Stimulated activated CD8-positive, alpha-beta memory T cell treated with anti-CD3 and anti-CD28 coated beads, Interleukin-2, amount 100 ng/mL, for 1 hour (primary cell): ENCODE measurements at places on chromosomes 1 and 21.

- DNase-seq = no peak
These were observed 325.8 kb upstream of the NR5A2 start for GRCh38 chr1:199701726-199702125.

- no peak for DNase-seq
These were observed 147.1 kb downstream of the DNM3 start for GRCh38 chr1:171988243-171988885.

DNA sequence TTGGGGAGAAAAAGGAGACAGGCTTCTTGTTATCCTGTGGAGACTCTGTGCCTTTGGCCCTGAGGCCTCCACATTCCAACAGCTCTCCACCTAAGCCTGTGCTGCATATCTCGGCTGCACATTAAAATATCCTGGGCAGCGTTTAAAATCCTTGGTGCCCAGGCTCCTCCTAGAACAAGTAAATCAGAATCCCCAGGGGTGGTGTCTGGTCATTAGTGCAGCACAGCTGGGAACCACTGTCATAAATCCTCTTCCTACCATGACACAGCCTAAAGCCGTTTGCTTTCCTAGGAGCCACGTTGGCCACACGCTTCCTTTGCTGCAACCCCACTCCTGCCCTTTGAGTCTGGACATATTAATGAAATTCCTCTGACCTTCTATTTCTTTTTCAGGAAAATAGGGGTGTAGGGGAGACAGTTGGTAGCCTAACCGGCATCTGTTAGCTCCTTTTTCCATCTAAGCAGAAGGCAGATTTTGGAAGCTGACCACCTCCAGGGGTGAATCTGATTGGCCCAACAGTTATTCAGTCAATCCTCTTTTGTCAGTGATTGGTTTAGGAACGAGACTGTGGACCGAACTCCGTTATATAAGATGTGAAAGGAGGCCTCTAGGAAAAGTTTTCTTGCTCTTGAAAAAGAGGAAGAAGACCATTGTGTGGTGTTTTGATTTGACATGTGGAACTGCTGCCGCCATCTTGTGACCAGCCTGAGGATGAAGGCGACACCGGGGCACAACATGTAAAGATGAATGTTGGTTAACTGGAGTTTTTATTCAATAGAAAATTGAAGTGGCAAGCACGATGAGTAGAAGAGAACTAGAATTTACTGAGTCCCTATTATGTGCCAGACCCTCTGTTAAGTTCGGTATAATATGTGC lies 41.9 kb downstream of the JUN start:
- DNase-seq = no peak

DNA sequence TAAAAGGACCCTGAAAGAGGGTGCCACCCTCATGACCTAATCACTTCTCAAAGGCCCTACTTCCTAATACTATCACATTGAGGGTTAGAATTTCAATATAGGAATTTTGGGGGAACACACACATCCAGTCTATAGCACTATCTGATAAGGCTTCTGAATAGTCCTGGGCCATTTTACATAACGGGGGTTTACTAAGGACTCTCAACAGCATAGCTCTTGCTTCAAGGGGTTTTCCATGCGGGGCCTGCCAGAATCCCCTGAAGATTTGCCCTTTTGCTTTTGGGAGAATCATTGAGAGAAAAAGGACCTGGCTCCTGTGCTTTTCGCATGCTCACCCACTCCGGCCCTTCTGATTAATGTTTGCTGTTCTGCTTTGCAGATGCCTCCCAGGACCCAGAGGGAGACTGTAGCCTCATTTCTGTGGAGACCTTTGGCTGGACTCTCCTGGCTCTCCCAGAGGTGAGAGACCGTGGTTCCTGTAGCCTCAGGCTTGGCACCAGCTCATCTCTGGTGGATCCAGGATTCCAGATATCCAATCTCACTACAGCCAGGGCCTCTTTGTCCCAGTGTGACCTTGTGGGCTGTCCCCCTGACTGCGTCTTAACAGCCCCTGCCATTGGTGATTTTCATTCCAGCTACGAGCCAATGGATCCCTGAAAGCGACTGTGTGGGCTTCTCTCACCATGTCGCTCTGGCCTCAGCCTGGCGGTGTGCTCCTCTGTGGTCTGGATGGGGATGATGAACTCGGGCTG lies 72.6 kb downstream of the DDR2 start:
- no peak for DNase-seq

GRCh38 chr1:33725556-33726160 lies 138.2 kb upstream of the HMGB4 start:
- DNase-seq = no peak

DNA sequence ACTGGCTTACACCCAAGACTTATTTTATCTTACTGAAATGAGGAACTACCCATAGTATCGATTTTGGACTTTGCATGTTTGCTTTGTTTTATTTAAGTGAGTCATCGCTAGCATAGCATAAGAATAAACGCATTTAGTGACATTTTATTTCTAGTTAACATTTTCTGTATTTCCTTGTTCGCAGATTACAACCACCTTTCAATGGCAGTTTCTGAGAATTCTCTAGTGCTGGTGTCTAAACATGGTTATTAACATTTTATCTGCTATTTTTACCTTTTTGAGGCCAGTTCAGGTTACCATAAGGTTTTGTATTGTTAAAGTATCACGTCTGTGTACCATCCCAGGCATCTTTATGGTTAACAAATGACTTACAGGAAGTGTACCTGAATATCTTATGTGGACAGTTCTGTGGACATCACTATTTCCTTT lies 24.5 kb downstream of the EEIG2 start:
- DNase-seq = no peak

GRCh38 chr1:179253286-179253972 lies 24.0 kb upstream of the ABL2 start:
- no peak for DNase-seq

- no peak for DNase-seq
These were observed 36.0 kb upstream of the GNG12 start for GRCh38 chr1:67869233-67869632.

DNA sequence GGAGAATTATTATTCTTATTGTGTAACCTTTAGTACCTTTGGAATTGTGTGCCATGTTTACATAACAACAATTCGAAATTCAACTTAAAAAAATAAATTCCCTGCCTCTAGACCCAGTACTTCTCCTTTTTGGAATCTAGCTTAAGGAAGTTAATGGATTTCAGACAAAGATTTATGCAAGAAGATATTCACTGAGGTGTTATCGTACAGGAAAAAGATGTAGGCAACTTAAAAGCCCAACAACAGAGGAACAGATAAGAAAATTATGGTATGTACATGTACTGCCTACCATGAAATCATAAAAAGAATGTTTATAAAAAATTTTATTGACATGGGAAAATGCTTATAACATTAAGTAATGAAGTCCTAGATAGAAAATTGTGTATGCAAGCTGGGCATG lies 18.2 kb upstream of the STMN1 start:
- no peak for DNase-seq

DNA sequence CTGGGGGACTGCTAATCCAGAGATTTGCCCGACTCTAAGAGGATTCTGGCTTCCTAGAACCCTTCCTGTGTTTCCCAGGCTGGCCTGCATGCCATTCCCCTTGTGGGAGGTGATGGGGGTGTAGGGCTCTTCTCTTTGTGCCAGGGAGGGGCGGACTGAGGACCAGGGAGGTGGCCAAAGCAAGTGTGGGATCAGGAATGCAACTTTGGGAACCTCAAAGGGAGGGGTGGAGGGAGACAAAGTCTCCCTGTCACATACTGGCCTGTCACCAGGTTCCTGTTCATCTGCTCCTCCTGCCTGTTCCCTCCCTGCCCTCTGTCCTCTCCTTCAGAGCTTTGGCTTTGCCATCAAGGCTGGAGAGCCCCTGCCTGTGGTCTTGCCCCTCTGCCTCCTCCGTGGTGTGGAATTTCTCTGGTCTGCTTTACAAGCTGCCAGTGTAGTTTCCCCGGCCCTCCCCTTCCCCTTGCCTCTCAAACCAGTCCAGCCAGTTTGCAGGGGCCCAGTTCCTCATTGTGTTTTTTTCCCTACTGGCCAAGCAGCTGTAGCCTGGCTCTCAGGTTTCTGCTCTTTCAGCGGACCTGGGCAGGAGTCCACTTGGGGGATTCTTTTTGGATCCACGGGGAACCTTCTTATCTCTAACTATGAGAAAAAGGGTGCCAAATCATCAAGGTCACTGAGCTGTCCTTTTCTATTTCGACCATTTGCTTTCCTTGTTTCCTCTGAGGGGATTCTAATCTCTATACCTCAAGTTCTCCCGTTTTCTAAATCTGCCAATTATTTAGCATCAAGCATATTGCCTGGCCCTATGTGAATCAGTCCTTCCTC lies 1.8 kb downstream of the CGN start:
- DNase-seq = no peak

- no peak for DNase-seq
These were observed 26.7 kb downstream of the PODN start for GRCh38 chr1:53088616-53089300.

DNA sequence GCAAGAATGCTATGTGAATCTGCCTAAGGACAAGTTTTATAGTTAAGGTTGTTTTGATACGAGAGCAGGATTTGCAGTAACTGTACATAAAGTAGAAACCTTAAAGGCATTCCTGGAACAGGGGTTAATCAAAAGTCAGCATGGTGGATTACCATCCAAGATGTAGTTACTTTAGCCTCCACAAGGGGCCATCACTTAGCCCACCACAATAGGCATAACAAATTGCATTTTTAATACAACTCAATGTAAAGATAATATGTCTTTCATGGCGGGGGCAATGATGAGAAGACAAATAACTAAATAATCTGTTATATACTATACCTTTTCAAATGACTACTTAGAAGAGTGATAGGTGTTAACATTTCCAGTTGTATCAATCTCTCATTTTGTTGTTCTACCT lies 611.2 kb upstream of the ADGRL4 start:
- DNase-seq = no peak

- DNase-seq = no peak
These were observed 39.1 kb downstream of the MATN1 start for GRCh38 chr1:30684259-30684658.

GRCh38 chr1:187617776-187618175 lies 789.0 kb downstream of the PLA2G4A start:
- no peak for DNase-seq

DNA sequence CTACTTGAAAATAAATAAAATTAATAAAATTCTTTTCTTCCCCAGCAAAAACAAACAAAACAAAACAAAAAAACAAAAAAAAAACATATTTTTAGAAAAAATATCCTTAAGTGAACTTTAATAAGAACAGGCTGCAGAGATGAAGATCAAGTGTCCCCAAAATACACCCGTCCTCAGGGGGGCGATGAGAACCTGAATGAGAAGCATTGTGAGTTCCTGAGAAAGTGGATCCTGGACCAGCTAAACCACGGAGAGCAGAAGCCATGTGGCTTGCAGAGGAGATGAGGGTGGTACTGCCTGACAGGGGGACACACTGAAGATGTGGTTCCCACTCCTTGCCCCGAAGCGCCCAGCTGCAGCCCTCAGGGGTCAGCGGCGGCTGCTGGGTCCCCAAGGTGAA lies 89.3 kb downstream of the ITPKB start:
- DNase-seq = no peak

GRCh38 chr1:2921970-2922686 lies 99.1 kb upstream of the ACTRT2 start:
- DNase-seq = no peak

DNA sequence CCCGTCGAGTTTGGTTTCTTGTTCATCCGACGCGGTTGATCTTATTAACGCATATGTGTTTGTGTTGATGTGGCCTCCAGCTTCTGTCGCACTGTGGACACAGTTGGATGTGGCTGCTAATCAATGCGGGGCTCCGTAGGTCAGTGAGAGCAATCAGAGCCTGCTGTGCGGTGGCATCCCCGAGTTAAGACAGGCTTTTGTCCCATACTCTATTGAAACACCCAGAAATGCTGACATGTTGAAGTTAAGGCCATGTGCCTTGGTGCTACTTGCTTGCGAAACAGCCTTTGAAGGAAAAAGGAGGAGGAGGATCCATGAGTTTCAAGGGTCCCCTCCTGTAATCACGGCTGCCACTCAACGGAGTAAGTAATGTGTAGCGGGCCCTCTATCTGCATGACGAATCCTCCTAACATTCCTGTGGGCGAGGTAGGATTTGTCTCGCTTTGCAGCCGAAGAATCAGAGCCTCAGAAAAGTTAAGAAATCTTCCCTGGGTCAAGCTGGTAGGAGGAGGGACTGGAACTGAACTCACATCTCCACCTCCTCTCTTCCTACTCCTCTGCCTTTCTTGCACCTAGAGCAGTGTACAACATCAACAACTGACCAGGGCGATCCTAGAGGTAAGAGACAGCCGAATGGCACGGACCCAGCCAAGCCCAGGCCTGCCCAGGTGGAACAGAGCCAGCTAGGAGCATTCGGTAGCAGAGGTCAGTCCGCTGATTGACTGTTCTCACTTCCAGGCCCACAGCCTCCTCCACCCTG lies 19.5 kb downstream of the PDE9A start:
- DNase-seq = no peak

DNA sequence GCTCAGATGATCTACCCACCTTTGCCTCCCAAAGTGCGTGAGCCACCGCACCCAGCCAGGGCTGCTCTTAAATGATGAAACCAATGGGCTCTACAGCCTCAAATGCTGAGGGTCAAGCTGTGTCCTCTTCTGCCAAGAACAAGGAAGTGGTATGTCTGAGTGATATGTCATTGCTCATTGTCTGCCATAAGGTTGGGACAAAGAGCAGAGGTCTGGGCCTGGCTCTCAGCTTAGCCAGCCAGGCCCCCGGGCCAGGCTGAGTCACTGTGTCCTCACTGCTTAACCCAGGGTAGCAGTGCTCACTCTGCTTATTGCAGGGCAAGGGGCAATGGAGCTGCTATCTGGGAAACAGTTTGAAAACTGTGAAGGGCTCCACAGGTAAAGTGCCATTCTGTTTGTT lies 8.3 kb upstream of the ETS2 start:
- DNase-seq = no peak

DNA sequence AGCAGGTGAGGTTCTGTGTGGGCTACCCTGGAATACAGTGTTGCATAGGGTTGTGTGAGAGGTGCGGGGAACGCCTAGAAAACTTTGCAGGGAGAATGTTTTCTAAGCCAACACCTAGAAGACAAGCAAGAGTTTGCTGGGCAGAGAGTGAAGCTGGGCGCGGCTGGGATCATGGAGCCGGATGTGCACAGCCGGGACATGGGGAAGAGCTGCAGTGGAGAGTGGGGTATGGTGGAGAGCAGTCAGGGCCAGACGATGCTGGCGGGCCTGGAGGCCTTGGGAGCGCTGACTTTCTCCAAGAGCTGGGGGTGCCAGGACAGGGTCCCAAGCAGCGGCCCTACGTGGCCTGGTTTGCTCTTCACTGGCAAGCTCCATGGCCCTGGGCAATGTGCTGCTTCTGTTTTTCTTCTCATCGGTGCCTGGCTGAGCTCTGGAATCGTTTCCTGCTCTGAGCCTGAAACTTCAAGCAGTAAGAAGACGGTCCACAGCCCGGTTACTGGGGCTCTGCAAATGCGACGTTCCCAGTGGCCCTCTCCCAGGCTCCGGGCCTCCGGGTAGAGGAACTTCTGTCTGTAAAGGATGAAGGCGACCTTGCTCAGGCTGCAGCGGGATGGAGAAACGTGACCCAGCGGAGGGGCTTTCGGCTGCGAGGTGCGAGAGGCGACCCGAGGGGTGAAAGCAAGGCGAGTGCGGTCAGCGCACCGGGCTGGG lies 51.9 kb upstream of the CD34 start:
- DNase-seq = no peak

DNA sequence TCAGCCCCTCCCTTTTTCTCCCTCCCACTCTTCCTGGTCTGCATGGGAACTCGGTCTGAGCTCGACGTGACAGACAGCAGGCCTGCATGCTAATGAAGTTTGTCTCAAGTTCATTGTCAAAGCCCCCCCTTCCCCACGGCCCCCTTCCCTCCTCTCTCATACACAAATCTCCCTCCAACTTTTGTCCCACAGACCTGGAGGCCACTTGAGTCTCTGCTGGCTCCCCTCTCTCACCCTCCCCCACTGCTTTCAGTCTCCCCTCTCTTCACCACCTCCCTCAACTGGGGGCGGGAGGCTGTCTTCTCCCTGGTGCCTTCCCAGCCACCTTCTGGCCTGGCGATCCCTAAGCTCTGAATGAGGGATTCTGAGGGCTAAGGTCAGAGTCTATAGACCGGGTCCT lies 61.3 kb downstream of the RHBG start:
- no peak for DNase-seq
